Stimulated activated CD8-positive, alpha-beta memory T cell treated with anti-CD3 and anti-CD28 coated beads, Interleukin-15, amount 100 ng/mL, for 48 hours (primary cell): ENCODE measurements at places on chromosomes 16 and 17.

- DNase-seq: no peak
Observed at GRCh38 chr16:24896439-24896838, 50.7 kb downstream of the SLC5A11 start.

- DNase-seq: no peak
Observed at GRCh38 chr17:6757747-6758146, 1.9 kb downstream of the XAF1 start.

DNA sequence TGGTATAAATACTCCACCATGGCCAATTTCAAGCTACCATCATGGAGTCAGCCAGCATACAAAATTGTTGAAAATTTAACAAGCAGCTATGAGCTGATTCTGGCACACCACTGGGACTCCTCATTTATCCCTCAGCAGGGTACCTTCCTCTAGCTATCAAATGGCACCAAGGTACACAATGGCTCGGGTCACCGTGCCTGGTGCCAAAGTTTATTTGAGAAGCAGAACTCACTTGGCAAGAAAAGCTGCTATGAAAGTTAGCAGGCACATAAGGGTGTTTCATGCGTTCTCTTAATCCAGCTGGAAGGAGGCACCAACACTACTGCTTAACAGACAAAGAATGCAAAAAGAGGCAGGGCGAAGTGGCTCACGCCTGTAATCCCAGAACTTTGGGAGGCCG lies 51.6 kb downstream of the IKZF3 start:
- no peak for DNase-seq

- DNase-seq: no peak
Observed at GRCh38 chr16:74051-74746, 1.8 kb upstream of the RHBDF1 start.

DNA sequence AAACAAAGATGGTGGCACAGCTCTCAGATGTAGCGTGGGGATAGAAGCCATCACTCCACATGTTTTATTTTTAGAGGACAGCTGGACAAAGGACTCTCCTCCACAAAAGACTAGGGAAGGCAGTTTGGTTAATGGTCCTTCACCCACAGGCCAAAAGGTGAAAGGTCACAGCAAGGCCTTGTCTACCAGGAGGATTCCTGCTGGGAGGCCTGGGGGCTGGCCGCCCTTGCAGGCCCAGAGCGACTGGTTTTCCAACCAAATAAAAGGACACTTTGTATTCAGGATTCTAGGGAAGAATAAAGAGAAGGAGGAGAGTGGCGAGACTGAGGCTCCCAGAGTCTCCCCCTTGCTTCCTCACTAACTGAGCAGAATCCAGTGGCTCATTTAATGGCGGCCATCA lies 94.3 kb downstream of the AXIN2 start:
- DNase-seq: no peak

- DNase-seq: no peak
Observed at GRCh38 chr17:34011599-34011998, 243.5 kb upstream of the CCL2 start.

- DNase-seq: no peak
Observed at GRCh38 chr17:51601622-51602261, 341.4 kb downstream of the UTP18 start.

DNA sequence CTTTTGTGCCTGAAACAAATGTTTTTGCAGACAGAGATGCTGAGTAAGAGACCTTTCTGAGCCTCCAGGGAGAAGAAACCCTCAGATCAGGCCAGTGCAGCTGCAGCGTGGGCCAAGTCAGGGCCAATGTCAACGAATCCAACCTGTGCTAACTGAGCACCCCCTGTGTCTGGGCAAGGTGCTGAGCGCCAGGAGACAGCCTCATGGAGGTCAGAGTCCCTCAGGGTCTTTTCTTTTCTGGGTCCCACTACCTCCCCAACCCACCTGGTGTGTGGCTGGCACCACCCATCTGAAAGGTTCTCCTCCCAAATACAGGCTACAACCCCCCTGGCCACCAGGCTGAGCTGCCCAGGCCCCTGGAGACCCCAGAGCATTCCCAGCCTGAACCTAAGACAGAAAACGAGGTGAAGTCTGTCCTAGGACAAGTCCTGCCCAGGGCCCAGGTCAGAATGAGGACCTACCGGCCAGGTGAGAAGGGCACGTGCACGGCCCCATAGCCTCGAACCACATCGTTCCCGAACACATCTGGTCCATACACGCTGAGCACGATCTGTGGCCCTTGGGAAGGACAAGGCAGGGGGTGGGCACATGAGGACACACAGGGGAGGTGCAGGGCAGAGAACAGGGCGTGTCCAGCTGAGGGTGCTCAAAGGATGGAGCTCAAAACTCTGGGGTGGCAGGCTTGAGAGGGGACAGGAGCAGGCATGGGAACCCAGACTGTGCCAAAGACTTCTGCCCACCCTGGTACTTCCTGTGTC lies 15.0 kb downstream of the B9D1 start:
- DNase-seq: no peak
